ENCODE measurements at places on chromosomes 16 and 17.

DNA sequence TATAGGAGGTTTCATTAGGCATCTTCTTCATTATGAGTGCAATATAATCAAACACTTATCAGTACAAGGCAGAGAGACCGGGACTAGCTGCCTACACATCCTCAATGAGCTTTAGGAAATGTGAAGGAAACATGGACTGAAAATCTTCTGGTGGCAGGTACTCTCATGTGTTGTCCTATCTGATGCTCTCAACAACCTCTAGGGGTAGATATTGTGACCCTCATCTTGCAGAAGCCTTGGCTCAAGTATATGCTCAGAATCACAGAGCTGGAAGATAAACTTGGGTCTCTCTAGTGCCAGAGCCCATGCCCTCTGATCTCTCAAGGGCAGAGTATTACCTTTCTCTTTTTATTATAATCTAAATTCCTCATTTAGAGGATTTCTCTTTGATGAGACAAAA, 181.6 kb upstream of the C17orf78 start:
- no peak for DNase-seq

- DNase-seq: peak; percentile 41
Observed at GRCh38 chr16:50611332-50611934, 63.2 kb downstream of the NKD1 start.

DNA sequence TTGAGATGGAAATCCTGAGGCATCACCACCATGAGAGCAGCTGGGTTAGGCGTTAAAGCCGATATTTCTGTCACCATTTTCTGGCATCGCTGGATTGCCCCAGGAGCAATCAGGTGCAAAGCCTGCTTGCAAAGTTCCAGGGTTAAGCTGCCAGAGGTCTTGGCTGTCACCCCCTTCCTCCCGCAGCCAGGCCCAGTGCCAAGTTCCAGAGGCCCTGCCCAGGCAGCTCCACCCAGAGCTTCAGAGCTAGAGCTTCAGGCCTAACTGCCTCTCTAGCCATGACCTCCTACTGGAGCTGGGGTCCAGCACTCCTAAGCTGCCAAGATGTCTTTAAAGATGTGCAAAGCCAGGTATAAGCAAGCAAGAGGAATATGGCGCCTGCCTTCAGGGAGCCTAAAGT, 8.8 kb upstream of the TMEM238L start:
- DNase-seq: no peak

DNA sequence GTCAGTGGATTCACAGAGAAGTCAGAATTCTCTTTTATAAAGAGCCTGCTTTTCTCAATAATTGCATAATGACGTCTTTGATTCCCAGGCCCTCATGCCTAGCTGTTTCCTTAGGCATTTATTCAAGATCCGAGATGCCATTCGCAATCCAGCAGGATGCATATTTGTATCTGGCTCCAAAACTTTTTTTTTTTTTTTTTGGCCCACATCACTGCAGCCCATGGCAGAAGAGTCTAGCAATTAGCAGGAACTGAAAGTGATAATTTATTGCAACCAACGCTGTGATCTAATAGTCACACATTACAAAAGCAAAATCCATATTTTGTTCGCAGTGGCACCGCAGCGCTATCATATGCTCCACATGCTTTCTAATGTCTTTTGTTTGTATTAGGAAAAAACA, 503.4 kb downstream of the MAF start:
- no peak for DNase-seq

DNA sequence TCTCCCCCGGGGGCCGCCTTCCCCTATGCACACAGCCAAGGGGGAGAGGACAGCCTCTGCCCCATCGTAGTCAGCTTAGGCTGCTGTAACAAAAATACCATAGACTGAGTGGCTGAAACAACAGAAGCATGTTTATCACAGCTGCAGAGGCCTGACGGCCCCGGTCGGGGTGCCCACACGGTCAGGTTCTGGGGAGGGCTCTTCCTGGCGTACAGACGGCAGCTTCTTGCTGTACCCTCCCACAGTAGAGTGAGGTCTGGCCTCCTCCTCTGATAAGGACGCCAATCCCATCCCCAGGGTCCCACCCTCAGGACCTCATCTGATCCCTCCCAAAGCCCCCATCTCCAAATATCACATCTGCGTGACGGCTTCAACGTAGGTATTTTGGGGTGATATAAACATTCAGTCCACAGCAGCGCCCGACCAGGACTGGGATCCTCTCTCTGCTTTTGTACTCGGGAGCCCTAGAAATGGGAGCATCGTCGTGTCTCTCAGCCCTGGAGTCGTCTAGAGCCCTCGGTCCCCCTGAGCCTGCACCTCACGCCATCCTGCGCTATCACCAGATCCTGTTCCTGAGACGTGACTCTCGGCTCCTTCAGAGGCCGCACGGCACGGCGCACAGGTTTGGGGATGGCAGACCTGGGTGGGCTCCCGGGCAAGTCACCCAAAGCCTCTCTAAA, 67.8 kb downstream of the RPH3AL start:
- no peak for DNase-seq

DNA sequence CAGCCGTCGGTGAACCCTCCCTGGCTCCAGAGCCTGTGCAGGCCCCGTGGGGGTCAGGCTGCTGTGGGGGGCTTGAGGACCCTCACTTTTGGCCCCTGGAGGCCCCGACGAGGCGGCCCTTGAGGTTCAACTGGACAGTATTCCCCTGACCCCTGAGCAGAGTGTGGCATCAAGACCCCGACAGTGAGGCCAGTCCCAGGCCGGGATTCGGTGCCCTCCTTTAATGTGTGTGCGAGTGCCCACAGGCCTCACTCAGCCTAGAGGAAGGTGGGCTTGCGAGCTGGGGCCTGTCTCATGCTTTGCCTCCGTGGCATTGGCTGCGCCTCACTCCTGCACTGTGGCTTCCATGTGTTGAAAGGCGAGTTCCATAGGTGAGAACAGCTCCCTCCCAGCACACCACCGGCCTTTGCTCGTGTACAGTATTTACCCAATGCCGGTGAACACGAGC, 94.5 kb downstream of the METRNL start:
- no peak for DNase-seq

DNA sequence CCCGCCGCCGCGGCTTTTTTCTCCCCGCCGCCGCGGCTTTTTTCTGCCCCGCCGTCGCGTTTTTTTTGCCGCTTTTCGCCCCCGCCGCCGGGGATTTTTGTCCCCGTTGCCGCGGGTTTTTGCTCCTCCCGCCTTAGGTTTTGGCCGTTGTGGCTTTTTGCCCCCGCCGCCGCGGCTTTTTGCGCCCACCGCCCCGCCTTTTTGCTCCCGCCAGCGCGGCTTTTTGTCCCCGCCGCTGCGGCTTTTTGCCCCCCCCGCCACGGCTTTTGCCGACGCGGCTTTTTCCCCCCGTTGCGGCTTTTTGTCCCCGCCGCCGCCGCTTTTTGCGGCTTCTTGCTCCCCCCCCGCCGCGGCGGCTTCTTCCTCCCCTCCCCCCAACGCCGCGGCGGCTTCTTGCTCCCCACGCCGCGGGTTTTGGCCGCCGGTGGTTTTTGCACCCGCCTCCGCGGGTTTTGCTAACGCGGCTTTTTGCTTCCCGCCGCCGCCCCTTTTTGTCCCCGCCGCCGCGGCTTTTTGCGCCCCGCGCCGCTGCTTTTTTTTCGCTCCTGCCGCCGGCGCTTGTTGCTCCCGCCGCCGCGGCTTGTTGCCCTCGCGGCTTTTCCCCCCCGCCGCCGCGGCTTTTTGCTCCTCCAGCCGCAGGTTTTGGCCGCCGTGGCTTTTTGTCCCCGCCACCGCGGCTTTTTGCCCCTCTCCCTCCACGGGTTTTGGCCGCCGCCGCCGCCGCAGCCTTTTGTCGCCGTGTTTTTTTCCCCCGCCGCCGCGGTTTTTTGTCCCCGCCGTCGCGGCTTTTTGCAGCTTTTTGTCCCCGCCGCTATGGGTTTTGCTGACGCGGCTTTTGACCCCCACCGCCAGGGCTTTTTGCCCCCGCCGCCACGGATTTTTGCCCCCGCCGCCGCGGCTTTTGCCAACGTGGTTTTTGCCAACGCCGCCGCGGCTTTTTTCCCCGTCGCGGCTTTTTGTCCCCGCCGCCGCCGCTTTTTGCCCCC, 150.3 kb downstream of the KCNJ18 start:
- DNase-seq: no peak

DNA sequence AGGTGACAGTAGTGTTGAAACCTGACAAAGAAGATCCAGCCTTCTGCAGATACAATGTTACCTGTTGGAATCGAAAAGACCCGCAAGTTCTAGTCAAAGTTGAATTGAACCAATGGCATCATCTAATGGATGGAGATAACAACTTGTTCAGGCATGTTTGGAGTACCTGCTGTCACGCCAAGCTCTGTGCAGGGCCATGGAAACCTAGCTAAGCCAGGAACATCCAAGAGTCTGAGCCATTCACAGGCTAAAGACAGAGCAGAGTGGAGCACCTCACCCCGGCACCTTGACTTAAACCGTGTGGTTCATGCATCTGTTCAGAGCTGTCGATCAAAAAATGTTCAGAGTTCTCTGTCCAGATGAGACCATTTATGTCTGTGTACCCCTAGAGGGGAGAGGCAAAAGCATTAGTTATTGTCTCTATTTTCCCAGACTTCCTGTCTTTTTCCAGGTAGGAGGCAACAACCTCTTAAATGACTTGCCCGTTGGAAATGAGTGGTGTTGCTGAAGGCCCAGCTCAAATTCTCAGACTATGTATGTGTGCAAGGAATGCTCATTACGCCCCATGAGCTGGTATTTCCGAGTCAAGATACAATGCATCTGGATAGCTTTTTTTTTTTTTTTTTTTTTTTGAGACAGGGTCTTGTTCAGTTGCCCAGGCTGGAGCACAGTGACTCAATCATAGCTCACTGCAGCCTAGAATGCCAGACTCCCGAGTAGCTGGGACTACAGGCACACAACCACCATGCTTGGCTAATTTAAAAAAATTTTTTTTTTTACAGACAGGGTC, 44.9 kb upstream of the XYLT1 start:
- peak; percentile 6 for DNase-seq

DNA sequence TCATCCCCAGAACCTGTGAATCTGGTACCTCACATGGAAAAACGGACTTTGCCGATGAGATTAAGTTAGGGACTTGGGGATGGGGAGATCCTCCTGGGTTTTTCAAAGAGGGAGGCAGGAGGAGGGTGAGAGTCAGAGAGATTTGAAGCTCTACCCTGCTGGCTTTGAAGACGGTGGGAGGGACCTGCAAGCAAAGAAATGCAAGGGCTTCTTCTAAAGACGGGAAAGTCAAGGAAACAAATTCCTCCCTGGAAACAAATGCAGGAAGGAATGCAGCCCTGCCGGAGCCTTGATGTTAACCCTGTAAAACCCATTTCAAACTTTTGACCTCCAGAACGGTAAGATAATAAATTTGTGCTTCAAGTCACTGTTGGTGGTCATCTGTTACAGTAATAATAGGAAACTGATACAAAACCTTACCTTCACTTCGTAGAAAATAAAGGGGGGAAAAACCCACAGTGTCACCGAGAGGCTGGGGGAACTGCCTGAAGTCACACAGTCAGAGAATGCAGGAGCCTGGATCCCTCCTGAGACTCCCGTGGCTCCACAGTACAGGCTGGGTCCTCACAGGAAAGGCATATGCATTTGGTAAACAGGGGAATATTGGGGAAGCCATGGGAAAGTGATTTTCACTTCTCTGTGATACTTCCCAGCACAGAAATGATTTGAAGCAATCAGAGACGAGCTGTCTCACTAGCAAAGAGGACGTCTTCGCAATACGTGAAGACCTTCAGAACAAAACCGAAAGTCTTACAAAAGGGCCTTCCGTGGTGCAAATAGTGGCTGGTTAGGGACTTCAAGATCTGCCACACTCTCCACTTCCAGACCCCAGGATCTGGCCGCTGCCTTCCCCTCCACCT, 58.9 kb upstream of the CLEC3A start:
- no peak for DNase-seq

DNA sequence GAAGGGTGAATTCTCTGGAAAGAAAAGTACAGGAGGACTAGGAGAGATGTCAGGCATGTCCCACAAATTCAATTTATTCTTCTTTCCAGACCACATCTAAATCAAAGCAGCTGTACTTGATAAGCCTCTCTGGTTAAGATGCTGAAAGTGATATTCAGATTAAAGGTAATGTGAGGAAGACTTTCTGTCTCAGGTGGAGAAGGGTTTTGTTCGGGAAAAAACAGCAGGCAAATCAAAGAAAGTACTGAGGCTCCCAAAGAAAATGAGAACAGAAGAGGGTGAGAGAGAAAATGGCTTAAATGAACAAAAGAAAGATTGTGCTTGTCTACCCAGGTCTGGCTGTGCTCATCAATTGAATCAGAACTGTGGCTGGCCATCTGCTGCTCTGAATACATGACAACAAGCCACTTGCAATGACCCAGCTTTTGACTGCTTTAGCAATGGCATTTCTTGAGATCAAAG, 55.6 kb downstream of the MMD start:
- DNase-seq: no peak

DNA sequence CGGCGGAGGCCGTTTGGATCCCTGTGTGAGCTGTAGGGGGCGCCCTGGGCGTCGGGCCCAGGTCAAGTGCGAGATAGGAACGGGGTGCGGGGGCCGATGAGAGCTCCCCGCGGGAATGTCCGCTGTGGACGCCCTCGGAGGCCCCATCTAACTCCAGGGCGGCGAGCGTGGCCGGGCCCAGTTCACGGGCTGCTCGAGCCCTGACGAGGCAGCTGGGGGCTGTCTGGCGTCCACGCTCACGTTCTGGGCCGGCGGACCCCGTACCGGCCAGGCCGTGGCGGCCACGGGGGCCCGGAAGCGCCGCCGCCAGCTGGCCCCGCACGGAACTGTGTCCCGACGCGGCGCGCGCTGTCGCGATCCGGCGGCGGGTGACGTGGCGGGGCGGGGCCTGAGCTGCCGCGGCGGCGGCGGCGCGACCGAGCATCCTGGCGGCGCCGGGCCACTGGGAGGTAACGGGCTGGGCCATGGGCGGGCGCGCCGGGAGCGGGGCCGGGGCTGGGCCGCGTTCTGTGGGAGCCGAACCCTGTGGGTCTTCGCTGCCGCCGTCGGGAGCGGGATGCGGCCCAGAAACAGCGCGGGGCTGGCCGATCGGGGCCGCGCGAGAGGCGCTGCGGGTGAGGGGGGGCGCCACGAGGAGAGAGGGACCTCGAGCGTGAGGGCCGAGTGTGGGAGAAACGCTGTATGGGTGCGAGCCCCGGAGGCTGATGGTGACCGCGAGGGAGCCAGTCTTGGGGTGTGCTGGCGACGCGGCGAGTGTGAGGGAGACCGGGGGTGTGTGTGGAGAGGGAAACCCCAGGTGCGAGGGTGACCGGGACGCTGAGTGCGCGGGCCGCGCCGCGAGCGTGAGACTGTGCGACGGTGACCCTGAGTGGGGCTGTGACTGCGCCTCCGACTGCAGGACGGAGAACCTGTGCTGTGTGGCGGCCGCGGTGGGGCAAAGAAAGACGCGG, at the start of gene SLC7A6:
Gene SLC7A6 (plus strand): TSS at position 399 of the 950 bp plus-strand sequence. CDS start 10,201 bp downstream, outside the sequence.
- DNase-seq: peak; percentile 75

GRCh38 chr17:3411070-3411469, at the start of gene OR3A3:
Gene OR3A3 (plus strand): TSS chr17:3411370.
- DNase-seq: no peak

DNA sequence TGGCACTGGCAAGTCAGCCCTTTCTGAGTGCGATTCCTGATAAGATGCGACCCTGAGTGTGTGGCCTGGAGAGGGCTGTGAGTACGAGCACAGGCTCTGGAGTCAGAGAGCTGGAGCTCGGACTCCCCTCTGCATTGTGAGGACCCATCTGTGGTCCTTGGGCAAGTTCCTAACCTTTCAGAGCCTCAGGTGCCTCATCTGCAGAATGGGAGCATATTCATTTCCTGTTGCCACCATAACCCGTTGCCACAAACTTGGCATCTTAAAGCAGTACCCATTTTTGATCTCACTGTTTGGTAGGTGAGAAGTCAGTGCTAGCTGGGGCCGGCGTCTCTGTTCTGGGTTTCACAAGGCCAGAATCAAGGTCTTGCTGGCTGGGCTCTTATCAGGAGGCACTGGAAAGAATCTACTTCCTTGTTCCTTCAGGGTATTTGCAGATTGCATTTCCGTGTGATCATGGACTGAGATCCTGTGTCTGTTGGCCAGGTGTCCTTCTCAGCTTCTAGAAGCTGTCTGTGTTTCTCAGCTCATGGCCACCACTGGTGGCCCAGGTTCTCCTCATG, 20.2 kb downstream of the KNOP1 start:
- no peak for DNase-seq
